Right atrium auricular region (tissue), 2 donors: ENCODE measurements at places on chromosomes 16 and 17.

- no peak for DNase-seq
These were observed 136.6 kb downstream of the CCDC182 start for GRCh38 chr17:57608369-57609124.

DNA sequence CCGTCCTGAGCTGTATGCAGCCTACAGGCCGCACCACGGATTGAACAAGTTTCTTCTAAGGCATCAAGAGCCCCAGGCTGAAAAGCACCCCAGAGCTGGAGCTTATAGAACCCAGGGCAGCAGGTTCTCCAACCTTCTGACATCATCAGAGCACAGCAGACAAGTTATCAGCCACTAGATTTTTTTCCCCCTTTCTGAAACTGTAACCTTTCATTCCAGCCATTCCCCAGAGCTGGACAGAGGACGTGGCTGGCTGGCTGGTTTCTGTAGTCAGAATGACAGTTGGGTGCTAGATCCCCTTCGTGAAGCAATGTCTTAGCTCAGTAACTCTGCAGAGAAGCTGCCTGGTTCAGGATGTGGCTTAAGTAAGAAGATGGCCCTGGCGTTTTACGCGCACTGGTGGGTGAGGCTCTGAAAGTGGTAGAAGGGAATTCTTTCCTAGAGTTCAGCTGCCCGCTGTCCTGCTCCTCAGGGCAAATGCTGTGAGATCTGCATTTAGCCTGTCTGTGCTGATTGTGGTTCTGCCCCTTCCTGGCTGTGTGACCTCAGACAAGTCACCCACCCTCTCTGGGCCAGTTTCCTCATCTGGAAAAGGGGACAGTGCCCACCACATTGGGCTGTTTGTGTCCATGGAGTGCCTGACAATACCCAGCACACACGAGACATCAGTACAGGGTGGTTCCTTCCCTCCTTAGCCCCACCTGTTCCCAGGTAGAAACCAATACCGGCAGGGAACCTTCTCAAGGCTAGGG is 9.1 kb downstream of the DEXI start:
- DNase-seq: no peak

GRCh38 chr17:2755891-2756724 is 6.7 kb upstream of the CCDC92B start:
- no peak for DNase-seq

DNA sequence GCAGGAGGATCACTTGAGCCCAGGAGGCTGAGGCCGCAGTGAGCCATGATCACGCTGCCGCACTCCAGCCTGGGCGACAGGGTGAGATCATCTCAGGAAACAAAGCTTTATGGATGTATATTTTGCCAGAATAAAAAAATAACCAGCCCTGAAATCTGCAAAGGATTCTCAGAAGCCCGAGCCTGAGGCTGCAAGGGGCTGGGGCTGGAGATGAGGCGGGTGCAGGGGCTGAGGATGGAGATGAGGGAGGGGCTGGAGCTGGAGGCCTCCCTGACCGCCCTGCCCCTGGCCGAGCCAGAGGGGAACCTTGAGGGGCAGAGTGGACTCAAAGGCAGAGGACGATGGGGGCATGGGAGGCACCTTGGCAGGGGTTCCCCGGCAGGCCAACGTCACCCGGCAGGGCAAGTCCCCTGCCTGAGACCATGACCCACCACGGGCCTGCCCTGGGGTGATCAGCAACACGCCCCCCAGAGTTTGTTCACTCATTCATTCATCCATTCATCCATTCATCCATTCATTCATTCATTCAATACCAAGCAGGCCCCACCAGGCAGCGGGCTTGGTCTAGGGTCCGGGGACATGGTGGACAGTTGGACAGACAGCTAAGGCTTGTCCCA is 32.5 kb downstream of the PIEZO1 start:
- no peak for DNase-seq

- DNase-seq: no peak
These were observed 80.1 kb upstream of the RPL38 start for GRCh38 chr17:74123350-74123749.

DNA sequence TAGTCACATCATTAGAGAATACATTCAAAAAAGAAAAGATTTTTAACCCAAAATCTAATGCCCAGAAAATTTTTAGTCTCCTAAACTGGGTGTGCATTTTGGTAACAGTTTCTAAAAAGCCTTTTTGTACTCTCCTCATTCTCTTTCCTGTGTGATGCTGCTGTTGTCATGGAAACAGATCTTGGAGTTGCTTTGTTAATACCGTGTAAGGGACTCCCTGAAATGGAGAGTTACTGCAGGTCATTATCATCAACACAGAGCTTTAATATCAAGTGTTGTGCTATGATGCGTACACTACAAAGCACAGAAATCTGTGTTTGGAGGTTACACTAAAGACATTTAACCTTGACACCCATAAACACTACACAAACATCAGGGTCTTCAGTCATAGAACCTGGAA is 216.3 kb downstream of the PRKCA start:
- no peak for DNase-seq

DNA sequence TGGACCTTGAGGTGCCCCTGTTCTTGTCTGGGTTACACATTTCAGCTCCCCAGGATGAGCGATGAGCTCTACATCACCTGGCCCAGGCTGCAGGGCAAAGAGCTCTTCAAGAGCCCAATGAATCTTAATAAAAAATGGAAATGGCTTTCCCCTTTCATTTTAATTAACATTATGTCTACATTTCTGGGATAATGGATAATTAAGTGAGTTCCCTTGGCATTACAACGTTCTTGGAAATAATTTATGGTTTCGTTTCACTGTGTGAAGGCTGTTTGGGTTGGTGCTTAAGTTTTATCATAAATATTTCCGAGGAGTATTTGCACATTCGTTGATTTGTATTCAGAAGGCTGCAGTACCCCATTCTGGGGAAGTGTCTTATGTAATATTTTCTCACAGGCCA is 678.3 kb upstream of the EEF2KMT start:
- no peak for DNase-seq

DNA sequence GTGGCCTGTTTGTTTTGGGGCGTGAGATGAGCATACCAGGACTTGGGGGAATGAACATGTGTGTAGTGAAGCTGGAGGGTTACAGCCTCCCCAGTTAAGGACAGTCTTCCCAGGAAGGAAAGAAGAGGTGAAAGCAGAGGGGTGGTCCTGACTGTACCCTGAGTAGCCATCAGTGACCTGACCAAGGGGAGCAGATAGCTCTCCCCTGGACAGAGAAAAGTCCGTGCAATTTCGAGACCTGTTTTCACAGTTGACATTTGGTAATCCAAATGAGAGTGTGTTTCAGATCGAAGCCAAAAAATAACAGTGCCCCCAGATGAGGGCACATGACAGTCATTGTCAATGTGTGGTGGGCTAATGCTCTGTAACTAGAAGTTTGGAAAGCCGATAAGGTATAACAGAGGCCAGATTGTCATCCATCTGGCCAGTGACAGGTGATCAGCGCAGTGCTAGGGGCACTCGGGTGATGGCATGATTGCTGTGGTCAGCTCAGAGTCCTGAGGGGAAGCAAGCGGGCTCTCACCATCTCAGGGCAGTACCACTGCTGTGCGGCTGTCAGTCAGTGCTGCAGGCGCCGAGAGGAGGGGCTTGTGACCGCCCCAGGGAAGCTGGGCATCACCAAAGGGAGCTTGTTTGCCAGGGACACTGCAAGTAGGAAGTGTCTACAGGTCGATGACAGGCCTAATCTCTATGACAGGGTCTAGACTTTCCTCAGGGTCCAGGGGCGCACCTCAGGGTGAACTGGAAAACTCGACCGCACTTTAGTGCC is 1.1 kb upstream of the NME2 start:
- peak; percentile 58 for DNase-seq

DNA sequence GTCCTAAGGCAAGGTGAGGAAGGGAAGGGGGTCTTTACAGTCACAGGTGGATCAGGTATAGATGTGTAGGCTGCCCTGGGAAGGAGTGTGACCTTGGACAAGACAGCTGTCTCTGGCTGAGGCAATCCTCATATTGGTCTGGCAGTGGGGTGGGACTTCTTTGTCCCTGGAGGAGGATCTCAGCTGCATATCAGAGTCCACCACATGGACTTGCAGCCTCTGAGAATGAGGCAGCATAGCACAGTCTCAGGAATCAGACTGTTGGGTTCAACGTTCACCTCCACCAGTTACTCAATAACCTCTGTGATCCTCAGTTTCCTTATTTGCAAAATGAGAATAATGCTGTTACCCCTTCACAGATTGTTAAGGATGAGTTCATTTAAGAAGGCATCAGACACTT is 33.4 kb downstream of the ACSM2A start:
- no peak for DNase-seq
